Skin of body (tissue), 3 donors: ENCODE measurements at places on chromosomes 6 and 20. TPM values are rescaled to one million over a fixed set of nuclear protein-coding genes. Genes with fewer than 3 reads are reported as not detected.

The SLC39A7 gene
- 61.7 TPM for total RNA-seq

The C20orf144 gene
- not detected for total RNA-seq

DNA sequence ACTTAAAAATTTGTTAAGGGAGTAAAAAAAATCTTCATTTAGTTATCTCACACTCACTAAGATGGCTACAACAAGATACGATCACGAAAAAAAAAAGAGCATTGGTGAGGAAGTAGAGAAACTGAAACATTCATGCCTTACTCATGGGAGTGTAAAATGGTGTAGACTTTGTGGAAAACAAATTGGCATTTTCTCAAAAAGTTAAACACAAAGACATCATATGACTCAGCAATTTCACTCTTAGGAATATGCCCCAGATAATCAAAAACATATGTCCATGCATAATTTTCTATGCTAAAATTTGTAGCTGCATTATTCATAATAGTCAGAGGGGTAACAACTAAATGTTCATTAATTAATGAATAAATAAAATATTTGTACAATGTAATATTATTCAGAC, 120.9 kb upstream of the IRAK1BP1 start:
- no peak for DNase-seq

The OR2J3 gene
- not detected for total RNA-seq

The OR12D3 gene
- not detected for total RNA-seq

GRCh38 chr6:91575032-91575431, 988.2 kb upstream of the MAP3K7 start:
- DNase-seq: no peak

DNA sequence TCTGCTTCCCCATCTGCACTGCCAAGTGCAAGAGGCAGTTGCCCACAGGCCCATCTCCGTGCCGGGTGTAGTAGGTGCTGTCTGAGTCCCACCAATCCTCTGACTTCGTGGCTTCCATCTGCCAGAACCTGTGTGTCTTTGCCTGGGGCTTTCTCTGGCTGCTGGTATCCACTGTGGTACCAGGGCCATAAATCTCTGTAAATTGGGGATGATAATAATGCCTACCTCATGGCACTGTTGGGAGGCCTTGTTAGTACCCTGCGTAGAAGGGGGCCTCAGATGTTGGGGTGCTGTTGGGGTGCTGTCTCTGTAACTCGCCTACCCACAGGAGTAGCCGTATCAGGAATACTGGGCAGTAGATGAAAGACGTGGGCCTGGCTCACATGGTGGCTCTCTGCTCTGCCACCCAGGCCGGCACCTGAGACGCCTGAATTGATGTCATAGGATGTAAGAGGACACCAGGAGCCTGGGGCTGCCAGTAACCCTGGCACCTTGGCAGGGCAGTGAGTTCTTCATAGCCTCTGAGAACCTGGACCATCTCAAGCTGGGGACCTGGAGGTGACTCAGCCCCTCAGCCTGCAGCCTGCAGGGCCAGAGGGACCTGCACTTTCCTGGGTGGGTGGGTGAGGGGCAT, 94.1 kb upstream of the RNF24 start:
- DNase-seq: no peak

GRCh38 chr6:81054036-81054435, 698.4 kb downstream of the TENT5A start:
- peak; percentile 48 for DNase-seq

The SLC16A10 gene
- total RNA-seq: 8.6 TPM

DNA sequence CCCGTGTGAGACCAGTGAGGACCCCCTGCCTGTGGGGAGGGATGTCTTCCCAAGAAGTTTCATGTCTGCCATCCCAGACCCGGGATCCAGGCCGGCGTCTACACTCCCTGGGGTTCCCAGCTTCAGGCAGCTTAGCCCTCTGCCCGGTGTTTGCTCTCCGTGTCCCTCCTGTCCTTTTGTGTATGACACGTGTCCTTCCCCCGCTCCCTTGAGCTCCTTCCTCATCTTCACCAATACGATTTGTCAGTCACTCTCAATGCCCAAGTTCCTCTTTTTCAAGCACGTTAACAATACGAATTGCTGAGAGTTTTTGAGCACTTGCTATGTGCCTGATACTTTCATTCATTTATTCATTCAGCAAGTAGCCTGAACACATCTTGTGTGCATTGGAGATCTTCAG, 115.6 kb upstream of the PTPN1 start:
- DNase-seq: no peak

The HLA-DPB1 gene
- 19.6 TPM for total RNA-seq

DNA sequence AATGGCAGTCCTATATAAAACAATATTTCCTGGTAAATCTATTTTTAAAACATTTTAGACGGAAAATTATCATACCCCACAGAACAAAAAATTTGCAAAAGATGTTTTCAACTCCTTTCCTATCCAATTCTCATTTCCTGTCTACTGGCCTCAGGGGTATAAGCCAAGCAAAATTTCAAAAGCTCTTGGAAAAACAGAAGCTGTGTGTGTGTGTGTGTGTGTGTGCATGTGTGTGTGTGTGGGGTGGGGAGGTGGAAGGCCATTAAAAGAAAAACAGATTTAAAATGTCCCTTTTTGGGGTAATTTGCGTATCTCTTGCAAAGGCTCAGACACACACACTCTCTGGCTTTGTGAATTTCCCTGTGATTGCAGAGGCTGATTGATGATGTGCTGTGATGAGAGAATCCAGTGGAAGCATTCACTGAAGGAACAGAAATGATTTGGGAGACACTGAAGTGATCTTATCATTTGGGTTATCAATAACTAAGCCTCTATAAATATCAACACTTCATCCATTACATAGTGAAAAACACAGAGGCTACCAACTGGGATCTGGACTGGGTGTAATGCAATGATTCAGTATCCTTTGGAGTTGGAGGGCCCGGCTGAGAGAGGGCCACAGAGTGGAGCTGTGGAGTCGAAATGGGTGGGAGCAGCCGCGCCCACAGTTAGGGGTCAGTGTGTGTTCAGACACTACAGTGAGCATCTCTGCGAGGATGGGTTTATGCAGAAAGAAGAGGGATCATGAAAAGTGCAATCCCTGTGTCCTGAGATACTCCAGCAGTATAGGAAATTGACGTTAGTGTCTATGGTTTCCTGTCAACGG, 106.8 kb upstream of the PREP start:
- no peak for DNase-seq

DNA sequence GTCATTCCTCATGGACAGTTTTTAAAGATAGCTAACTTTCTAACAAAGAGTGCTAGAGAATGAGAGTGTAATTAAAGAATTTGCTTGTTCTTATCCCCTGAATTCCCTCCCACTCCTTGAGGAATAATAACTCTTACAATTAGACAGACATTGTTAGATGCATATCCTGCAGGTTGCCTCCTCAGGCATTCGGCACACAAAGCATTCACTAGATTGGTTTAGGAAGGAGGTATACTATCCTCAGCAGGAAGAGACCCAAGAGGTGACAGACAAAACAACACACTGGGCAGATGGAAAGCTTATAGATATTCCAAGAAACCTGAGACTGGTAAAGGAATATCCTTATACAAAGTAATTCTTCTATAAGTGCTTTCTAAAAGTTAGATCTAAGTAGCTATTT, 109.1 kb upstream of the FAM184A start:
- DNase-seq: no peak

DNA sequence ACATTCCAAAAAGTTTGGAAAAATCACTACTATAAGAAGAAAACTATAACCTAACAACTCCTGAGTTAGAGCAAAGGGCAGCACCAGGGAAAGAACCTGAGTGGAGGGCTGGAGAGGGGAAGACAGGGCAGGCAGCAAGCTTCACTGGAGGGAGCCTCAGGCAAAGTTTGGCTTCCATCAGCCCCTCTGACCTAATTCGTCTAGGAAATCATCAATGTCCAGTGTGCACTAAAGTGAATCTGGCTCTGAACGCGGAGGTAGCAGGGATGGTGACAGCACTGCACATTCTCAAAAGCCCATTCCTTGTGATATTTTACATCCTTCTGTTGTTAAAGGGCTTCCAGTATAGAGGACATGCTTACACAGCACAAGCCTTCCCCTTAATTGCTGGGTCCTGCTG, 87.1 kb downstream of the ZDHHC14 start:
- DNase-seq: no peak

- no peak for DNase-seq
These were observed 142.6 kb downstream of the COL9A1 start for GRCh38 chr6:70160276-70160675.

GRCh38 chr20:5056801-5057599, 55.7 kb upstream of the SLC23A2 start:
- DNase-seq: peak; percentile 73
